ENCODE measurements at places on chromosomes 4 and X. TPM values are rescaled to one million over a fixed set of nuclear protein-coding genes. Genes with fewer than 3 reads are reported as not detected.

Gene TMEM35A
- total RNA-seq: not detected

Gene RNF150
- total RNA-seq: not detected

- DNase-seq: no peak
Observed at GRCh38 chrX:38357747-38358673, 5.6 kb downstream of the OTC start.

DNA sequence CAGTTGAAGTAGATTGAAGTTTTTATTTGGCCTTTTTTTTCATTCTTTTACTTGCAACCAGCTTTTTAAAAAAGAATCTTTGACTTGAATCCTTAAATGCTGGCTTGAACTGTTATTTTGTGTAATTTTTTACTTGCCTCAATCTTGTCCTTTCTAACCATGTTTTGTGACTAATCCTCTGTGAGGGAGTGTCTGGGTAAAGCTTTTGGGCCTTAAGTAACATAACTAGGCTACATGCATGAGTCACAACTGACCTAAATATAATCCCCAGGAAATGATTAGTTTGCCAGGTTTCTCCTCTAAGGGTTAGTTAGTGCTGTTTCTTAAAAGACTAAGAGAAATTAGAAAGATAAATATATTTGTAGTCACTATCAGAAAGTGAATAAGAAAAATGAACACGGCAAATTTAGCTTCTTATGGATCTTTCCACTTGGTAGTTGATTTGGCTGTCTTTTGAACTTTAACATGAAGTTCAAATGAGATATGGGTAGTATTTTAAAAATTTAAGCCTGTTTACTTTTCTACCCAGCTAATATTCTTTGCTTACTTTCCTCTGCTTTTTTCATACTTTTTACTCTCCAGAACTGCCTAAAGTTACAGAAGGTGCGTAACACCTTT, 13.0 kb downstream of the EXOC1 start:
- no peak for DNase-seq

DNA sequence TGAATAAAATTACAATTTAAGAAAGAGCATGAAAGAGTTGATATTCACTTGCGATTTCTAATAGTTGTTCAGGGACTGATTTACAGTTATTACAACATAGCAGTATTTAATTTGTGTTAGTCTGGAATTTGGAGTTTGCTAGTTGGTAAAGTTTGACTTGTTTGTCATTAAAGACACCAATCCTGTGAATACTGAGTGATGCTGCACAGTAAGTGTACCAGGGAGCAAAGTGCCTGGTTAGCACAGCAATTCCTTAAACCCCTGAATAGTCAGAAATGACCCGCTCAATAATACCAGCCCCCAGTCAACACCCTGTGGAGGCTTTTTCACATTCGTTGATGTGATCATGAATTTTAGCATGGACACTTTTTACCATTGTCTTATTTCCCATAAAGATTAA, 122.2 kb upstream of the GC start:
- no peak for DNase-seq

DNA sequence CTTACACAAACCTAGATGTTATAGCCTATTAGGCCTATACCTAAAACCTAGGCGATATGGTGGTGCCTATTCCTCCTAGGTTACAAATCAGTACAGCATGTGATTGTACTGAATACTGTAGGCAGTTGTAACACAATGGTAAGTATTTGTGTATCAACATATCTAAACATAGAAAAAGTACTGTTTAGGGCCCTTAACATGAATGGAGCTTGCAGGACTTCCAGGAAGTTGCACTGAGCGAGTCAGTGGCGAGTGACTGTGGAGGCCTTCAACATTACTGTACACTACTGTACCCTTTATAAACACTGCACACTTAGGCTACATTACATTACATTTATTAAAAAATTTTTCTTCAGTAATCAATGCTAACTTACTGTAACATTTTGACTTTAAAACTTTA, 37.8 kb downstream of the WWC2 start:
- DNase-seq: no peak
